Hematopoietic multipotent progenitor cell treated with erythropoietin and hydrocortisone succinate and interleukin-3 and kit ligand, for 17 days (in vitro differentiated cells): ENCODE measurements at places on chromosomes 7 and 10.

- DNase-seq, result no peak
These were observed 16.6 kb upstream of the ITIH2 start for GRCh38 chr10:7686351-7687171.

- DNase-seq, result peak; percentile 95
These were observed at the start of the genes ARMC10 and FBXL13 for GRCh38 chr7:103074519-103075336. TSS of gene ARMC10 (plus strand) at chr7:103075140. CDS start at chr7:103075273, 133 bp downstream. TSS of gene FBXL13 (minus strand) at chr7:103074796.

GRCh38 chr7:128240696-128241386, at the start of gene LEP:
TSS of gene LEP (plus strand) at chr7:128241278. CDS start at chr7:128252019, 10,741 bp downstream.
- DNase-seq, result no peak

DNA sequence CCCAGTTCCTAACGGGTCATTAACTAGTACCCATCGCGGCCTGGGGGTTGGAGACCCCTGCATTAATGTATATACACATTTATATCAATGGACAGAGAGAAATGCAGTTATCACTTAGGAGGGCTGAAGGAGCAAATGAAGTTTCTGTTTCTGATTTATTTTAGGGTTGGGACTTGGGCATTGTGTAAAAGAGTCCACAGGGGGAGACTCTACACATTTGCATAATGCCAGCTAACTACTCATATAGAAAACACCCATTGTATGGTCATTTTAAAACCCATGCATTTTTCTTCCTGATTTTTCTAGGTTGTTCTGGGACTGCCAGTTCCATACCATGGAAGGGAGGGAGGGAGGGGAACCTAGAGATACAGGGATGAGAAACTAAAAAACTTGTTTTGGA, 23.5 kb downstream of the BCCIP start:
- DNase-seq, result no peak

DNA sequence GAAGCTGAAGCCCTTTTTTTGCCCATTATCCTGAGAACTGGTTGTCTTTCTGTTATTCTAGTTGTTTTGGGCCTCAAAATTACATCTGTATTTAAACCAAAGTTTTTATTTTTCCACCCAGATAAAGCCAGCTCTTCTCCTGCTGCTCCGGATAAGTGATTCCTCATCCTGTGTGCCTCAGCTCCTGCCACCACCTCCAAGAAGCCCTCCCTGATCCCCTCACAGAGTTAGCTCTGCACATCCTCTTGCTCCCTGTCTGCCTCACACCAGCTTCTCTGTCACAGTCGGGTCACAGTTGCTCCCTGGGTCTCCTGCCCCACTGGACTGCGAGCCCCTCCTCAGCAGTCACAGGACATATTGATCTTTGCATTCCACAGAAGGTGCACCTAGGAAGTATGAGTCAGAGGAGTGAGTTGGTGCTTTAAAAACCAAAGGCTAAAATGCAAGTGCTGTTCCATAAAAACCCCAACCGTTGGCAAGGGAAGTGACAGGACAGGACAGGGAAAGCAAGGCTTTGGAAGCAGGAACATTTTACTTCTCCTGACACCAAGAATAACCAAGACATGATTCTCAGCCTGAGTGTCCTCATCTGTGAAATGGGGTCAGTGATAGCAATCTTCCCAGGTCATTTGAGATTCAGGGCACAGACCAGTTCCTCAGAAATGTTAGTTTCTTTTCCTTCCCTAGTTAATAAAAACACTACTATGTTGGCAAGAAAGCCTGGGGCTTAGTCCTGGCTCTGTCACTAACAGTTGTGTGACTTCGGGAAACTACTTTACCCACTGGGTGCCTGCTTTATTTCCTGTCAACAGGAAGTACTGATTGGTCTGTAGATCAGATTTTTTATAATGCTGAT, 36.5 kb upstream of the EEPD1 start:
- DNase-seq, result no peak

DNA sequence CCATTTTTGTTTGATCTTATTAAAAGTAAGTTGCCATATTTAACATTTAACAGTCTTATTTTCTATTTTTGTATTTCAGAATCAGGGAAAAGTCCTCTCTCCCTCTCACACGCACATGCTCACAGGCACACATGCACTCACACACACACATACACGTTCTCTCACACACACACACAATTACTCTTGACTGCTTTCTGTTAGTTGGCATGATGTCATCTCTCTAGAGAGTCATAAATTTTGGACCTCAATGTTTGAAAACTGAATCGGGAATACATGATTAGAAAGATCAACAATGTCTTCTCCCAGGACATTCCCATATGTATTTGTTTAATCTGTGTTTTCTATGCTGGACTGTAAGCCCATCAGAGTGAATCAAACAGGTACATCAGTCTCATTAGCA, 165.7 kb upstream of the AHR start:
- no peak for DNase-seq

GRCh38 chr10:112653215-112653614, 206.2 kb downstream of the VTI1A start:
- no peak for DNase-seq

DNA sequence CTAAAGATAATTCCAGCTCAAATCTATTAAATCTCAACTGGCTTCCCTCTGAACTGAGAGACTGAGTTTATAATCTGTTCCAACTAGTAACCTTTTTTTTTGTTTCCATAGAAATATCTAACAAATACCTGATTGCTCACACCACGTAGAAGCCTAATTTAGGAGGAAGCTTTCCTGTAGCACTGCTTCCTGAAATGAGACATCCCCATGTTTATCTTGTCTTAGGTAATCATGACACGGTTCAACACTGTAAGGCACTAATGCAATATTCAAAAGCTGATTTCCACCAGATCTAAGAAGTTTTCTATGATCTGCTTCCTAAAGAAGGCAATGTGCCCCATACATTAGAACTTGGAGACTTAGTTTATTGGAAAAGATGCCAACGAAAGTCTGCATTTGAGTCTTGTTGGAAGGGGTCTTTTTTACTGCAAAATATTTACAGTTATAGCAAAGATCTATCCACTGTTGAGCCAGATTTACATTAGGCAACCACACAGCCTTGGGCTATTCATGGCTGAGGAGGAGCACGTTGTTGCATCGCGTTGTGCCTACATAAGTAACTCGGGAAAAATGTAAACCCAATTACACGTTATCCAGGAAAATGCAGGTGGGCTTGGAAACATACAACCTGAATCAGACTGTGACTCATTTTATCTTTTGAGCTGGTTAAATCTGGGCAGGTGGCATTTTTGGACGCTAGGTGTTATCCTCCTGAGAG, 66.3 kb downstream of the VIPR2 start:
- no peak for DNase-seq

DNA sequence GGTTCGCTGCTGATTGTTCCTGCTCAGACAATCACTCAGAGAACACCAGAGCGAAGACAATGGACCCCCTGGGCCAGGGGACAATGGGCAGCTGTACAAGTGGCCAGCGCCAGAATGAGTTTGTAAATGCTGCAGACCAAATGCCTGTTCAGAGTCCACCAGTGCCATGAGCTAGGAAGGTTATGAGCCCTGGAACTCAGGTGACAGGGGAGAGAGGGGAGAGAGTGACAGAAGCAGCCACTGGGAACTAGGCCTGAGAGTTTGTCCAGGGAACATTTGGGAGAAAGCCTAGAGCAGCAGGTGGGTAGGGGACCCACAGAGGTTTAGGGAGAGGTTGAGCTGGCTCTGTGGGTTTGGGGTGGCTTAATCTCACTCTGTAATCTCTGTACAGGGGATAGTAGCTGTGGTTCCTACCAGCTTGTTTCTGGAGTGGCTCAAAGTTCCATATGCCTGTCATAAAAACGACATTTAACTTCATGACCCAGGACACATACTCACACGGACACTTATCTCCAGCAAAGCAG, 60.4 kb downstream of the C10orf105 start:
- DNase-seq, result no peak

DNA sequence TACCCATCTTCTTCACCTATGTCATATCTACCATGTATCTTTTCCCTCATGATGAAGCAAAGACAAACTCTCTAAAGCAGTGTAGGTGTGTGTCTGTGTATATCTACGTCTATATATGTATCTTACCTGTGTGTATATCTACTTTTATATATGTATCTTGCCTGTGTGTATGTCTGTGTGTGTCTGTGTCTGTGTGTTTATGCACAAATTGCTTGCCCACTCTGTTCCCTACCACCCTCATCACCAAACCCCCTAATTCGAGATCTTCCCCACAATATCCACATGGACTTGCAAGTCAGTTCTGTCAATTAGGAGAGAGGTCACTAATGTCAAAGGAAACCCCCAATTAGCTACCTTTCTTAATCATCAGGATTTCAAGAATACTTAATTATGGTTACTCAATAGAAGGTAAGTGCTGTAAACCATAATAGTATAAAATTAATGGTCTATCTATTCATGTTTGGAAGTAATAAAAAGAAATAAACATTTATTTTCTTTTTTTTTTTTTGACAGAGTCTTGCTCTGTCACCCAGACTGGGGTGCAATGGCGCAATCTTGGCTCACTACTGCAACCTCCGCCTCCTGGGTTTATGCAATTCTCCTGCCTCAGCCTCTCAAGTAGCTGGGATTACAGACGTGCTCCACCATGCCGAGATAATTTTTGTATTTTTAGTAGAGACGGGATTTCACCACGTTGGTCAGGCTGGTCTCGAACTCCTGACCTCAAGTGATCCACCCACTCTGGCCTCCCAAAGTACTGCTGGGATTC, 43.6 kb downstream of the ANKRD61 start:
- DNase-seq, result no peak
